SK-N-SH treated with all-trans-retinoic acid at 6 μM for 48 hours (cell line): ENCODE measurements at places on chromosomes 3 and 15.

DNA sequence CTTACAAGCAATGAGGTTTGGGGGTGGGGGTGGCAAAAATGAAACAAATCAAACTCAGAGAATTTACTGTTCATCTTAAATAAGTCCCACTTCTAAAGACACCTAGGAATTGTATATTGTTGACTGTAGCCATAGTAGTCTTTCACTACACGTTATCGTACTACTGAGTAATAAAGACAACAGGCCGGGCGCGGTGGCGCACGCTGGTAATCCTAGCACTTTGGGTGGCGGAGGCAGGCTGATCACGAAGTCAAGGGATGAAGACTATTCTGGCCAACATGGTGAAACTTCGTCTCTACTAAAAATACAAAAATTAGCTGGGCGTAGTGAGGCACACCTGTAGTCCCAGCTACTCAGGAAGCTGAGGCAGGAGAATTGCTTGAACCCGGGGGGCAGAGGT, 231.6 kb downstream of the CTNNB1 start:
- ATAC-seq = no peak

GRCh38 chr3:182568261-182568660, 225.0 kb upstream of the ATP11B start:
- ATAC-seq = no peak

DNA sequence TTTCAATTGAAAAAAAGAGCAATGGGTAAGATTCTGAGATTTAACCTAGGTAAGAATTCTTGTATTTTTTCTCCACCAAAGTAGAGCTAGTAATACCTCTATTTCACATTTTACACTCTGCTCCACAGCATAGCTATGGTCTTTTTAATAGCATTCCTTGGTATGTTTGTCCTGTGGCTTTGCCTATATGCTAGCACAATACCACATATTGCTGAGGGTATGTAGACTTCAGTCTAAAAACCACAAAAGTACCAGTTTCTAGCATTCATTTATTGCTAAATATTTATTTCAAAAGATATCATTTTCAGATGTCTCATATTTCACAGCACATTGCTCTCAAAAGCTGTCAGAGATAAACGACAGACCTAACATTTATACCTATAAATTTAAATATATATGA, 18.2 kb upstream of the EOGT start:
- ATAC-seq = peak; percentile 66

DNA sequence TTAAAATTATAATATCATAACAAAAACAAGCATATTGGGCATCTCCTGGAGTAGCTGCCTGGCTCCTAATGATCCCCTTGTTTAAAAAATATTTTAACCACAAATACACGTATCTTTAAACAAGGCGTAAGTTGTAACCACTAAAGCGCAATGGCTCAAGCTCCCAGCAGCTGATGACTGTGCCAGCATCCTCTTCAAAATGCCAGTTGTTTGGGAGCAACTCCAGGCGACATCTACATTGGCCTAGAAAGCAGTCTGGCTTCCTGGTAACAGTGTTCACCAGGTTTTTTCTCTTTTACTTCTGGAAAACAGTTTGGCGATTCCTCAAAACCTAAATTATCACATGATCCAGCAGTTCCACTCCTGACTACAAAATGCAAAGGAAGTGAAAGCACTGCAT, 13.8 kb downstream of the PCOLCE2 start:
- no peak for ATAC-seq

- ATAC-seq = peak; percentile 92
Measured at GRCh38 chr3:190585805-190586630, 72.1 kb downstream of the IL1RAP start.

DNA sequence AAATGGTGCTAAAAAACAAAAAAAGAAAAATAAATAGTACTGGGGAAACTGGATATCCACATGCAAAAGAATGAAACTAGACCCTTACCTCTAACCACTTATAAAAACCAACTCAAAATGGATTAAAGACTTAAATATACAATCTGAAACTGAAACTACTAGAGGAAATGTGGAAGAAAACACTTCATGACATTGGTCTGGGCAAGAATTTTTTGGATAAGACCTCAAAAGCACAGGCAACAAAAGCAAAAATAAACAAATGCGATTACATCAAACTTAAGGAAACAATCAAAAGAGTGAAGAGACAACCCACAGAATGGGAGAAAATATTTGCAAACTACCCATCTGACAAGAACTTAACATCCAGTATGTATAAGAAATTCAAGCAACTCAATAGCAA, 6.4 kb downstream of the IFT57 start:
- no peak for ATAC-seq

GRCh38 chr15:70585707-70586034, 177.7 kb downstream of the UACA start:
- no peak for ATAC-seq

GRCh38 chr3:187025254-187025655, 94.9 kb downstream of the ST6GAL1 start:
- no peak for ATAC-seq

- ATAC-seq = peak; percentile 89
Measured at GRCh38 chr3:111903067-111903511, 44.0 kb downstream of the PHLDB2 start.

DNA sequence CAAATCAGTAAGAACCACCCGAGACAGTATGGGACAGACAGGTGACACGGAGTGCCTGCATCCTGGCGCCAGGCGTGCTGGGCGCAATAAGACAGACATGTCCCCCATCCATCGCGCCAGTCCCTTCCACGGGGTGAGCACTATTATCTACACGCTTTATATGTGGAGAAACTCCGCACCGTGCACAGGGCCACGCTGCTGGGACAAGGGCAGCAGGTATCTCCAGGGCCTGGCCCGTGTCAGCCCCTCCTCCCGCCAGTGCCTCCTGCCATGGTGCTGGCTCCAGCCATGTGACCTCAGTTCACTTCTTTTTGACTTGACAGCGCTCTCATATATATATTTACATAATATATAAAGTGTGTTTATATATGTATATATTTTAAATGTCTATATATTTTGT, 42.6 kb downstream of the TNK2 start:
- ATAC-seq = no peak

GRCh38 chr15:61100512-61100911, 128.6 kb downstream of the RORA start:
- no peak; the same call in 2 of the 3 replicates for ATAC-seq

DNA sequence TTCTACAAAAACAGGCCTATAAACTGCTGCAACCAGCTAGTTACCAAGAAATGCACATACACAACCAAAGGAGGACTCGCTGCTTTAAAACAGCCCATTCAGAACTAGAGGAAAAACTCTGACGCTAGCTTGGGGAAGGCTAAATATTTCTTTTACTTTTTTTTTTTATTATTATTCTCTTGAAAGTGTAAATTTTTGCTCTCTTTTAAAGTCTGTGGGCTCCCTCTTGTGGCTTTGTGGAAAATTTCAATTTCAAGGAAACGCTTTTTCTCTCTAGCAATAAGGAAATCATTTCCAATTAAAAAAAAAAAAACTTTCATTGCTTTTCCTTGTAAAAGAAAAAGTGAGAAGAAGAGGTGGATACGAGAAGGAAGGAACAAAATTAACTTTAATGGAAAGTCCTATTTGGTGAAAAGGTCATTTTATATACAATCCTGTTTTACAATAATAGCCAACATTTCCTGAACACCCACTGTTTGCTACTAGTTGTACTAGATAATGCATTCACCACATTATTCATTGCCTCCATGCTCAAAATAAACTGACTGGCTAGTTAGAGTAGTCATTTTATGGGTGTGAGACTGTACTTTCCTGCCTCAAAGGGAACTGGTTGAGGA, 51.2 kb upstream of the SAMMSON start:
- ATAC-seq = peak; percentile 56; the same call in 1 of the 3 replicates

DNA sequence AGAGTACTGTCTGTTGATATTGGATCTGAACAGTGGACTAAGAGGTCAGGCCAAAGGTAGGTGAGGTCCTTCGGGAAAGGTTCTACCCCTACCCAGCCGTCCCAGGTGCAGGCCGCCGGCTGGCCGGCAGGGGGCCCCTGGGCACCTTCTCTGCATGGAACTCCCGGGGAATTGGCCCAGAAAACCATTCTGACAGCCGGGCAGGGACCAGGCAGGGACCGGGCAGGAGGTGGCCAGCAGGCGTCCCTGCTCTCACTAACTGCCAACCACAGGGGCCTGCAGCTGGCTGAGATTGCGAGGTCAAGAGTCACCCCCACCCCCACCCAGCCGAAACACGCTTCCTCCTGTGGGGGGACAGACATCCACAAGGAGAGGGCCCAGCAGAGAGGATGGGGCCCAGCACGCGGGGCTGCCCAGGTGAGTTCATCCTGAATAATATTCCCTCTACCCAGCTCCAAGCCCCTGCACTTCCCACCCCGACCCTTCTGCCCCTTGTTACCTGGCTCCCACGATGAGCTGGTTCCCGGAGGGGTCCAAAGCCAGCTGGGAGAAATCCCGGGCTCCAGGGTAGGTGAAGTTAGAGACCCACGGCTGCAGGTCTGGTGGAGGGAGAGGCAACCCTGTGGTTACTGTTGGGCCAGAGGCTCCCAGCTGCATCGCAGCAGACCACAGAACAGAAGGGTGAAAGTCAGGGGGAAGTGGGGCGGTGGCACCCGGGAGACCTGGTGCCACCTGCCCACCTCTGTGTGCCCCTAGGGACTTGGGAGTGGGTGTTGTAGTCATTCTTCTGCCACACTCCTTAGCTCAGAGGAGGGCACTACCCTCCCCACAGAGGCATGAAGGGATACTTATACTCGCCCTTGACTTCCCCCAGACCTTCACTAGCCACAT, 84.4 kb downstream of the SEMA5B start:
- peak; percentile 94 for ATAC-seq

DNA sequence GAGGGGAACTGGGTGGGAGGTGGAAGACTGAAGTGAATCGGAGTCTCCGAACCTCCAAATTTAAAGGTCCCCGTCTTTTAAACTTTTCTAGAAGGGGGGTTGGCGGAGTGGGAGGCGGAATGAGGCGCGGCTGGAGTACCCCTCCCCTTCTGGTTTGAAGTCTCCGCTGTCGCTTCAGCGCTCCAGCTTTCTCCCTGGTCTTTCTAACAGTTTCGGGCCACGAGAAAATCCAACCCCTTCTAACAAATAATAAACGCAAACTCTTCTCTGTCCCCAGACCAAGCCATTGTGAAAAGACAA, 2.5 kb upstream of the MECOM start:
- no peak for ATAC-seq

GRCh38 chr3:130941793-130942192, 47.9 kb downstream of the ATP2C1 start:
- no peak for ATAC-seq

GRCh38 chr3:34837848-34838741, 801.2 kb upstream of the ARPP21 start:
- no peak for ATAC-seq

- ATAC-seq = no peak; the same call in 2 of the 3 replicates
Measured at GRCh38 chr3:58573640-58574039, 3.6 kb downstream of the FAM107A start.

GRCh38 chr15:39752246-39752645, 30.4 kb downstream of the FSIP1 start:
- ATAC-seq = no peak

GRCh38 chr3:62445275-62445674, 71.9 kb upstream of the FEZF2 start:
- peak; percentile 40; the same call in 1 of the 3 replicates for ATAC-seq

- ATAC-seq = no peak
Measured at GRCh38 chr3:41522612-41523011, 323.3 kb downstream of the CTNNB1 start.

DNA sequence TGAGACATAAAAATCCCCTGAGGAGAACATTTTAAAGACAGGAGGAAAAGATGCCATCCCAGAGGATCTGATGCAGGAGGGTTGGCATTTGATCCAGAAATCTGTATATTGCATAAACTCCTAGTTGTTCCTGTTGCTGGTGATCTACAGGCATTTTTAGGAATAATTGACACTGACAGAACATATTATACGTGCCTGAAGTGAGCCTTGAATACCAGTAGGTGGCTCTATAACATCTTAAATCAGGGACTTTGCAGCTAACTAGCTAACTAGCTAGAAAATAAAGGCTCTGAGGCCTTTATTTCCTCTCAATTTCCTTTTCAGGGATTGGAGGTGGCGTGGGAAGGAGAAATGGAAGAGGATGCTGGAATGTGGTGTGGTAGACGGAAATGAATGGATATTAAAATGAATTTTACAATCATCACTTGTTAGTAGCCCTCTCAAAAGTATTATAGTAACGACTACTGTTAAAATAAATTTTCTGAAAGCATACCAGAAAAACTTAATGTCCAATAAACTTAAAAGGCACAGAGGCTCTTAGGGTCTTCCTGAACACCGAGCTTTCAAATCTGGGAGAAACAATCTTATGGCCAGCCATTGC, 73.8 kb upstream of the ZBED2 start:
- ATAC-seq = peak; percentile 92

GRCh38 chr3:107753976-107754375, 231.2 kb downstream of the BBX start:
- ATAC-seq = no peak

DNA sequence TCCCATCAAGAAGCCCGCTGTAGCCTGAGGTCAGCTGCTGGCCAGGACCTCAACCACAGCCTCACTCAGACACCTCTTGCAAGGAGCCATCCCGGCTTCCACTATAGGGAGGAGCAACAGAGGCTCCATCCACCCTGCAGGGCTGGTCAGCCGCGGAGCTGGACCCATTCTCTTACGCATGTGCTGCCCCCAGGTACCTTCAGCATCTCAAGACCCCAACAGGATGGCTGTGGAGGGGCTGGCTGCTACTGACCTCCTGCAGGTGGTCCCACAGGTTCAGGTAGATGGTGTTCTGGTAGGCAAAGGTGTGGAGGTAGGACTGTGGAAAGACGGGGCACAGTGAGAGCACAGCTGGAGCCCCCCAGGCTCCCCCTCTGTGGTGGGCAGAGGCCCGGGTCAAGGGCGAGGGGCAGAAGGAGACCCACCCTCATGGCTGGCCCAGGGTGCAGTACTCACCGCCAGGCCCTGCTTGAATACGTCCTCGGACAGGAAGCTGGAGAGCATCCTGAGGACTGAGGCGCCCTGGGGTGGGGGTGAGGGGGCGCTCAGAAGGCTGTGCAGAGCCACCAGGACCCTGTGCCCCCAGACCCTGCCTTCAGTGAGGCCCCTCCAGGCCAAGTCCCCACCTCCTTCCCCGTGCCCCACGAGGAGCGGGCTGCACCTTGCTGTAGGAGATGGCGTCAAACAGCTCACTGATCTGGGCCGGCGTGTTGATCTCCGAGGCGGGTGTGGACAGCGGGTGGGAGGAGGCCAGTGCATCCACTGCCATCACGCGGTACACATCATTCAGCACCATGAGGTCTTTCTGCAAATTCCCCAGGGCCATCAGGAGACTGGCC, 11.4 kb downstream of the ANPEP start:
- ATAC-seq = no peak

- no peak for ATAC-seq
Measured at GRCh38 chr15:65396283-65396964, 18.6 kb upstream of the IGDCC3 start.
